ENCODE measurements at places on chromosomes 11 and 22.

GRCh38 chr11:67311556-67312082, 8.3 kb downstream of the SSH3 start:
- DNase-seq: no peak

DNA sequence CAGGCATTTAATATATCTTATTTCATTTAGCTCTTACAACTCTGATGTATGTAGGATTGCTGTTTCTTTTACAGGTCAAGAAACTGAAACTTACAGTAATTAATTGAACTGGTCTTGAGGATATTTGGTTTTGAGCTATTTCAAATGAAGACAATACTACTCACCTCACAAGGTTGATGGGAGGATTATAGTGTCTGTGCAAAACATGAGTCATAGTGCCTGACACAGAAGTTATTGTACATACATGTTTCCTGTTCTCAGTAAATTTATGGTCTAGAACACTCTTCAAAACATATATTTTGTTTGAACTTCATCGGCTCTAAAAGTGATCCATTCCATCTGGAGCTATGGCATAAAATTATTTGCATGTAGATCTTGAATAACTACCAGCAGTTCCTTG, 61.9 kb downstream of the CECR2 start:
- no peak for DNase-seq

- no peak for DNase-seq
Measured at GRCh38 chr11:93145390-93145915, 52.3 kb downstream of the SLC36A4 start.

GRCh38 chr11:396511-396947, 2.5 kb downstream of the PKP3 start:
- DNase-seq: no peak

DNA sequence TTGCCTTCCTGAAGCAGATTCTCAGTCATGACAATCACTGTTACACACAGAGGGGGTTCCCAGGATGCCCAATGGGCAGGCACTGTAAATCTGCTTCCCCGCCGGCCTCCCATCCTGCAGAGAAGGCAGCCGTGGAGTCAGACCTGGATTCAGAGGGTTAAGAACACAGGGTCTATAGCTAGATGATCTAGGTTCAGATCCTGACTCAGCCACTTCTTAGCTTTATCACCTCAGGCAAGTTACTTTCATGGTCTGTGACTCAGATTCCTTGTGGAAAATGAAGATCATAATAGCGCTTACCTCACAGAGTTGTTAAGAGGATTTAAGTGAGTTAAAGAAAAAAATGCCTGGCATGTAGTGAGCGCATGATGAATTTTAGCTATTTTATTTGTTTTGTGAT, 95.9 kb downstream of the TIMP3 start:
- no peak for DNase-seq

GRCh38 chr22:35604621-35605368, 12.3 kb downstream of the MB start:
- no peak for DNase-seq

DNA sequence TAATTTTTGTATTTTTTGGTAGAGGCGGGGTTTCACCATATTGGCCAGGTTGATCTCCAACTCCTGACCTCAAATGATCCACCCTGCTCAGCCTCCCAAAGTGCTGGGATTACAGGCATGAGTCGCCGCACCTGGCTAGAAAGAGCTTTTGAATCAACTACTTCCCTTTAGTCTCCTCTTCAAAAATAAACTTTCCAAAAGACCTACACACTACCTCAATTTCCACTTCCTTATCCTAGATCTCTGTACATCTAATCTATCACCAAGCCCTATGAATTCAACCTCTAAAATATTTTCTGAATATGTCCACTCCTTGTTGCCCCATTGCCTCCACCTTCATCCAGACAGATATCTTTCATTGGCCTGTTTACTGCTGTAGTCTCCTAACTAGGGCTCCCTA, 13.1 kb upstream of the DDX6 start:
- no peak for DNase-seq

DNA sequence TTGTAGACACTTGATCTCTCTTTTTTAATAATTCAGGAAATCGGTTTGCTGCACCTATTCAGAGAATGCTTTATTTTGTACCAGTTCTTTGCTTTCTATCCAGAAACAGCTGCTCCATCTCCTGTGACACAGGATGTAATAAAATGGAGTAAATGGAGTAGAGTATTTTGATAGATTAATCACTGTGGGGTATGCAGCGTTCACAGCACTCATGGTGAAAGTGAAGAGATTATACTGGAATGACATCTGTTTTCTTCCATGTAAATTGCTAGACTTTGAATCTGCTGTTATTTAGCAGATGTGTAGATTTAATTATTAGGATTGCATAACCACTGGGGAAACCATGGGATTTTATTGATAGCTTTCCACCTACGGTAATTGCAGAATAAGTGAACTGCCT, 227.3 kb upstream of the ARHGAP42 start:
- no peak for DNase-seq

GRCh38 chr11:118305726-118306125, 1.2 kb downstream of the CD3E start:
- no peak for DNase-seq

GRCh38 chr22:32591620-32592019, 117.0 kb downstream of the FBXO7 start:
- no peak for DNase-seq

DNA sequence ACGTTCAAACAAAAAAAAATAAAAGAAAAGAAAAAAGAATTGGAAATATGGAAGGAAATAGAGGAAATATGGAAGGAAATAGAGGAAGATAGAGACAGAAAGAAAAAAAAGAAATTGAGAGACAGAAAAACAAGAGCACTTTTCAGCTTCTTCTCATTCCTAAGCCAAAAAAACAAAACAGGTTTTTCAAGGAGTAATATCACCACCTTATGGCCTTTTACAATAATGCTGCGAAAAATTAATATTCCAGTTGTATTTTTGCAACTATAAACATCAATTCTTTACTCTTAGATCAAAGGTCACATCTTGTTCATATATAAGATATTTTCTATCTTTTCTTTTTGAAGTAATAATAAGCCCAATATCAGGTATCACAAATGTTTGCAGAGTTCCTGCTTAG, 328.3 kb downstream of the FAT3 start:
- DNase-seq: no peak

DNA sequence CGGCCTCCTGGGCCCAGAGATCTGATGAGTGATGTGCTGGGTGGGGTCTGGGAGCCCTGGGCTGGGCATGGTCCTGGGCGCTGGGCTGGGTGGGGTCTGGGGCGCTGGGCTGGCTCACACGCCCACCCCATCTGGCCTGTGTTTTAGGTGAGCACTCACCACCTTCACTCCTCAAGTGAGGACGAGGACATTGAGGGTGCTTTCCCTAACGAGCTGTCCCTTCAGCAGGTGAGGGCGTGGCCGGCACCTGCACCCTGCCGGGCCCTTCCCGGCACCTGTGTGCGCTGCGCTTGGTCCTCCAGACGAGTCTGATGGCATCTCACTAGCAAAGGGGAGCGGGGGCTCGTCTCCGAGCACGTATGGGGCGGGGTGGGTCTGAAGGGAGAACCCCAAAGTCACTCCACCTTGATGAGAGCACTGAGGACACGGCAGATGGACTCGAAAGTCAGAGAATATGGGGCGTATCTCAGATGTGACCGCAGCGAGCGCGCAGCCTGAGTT, 37.9 kb downstream of the SBF1 start:
- no peak for DNase-seq

- DNase-seq: no peak
Measured at GRCh38 chr22:40363059-40363458, 7.3 kb upstream of the SGSM3 start.

GRCh38 chr11:118106789-118107335, 20.1 kb upstream of the SMIM35 start:
- no peak for DNase-seq

- no peak for DNase-seq
Measured at GRCh38 chr11:90220391-90220790, 2.5 kb downstream of the CHORDC1 start.

- no peak for DNase-seq
Measured at GRCh38 chr11:85114786-85115185, 512.4 kb downstream of the DLG2 start.

DNA sequence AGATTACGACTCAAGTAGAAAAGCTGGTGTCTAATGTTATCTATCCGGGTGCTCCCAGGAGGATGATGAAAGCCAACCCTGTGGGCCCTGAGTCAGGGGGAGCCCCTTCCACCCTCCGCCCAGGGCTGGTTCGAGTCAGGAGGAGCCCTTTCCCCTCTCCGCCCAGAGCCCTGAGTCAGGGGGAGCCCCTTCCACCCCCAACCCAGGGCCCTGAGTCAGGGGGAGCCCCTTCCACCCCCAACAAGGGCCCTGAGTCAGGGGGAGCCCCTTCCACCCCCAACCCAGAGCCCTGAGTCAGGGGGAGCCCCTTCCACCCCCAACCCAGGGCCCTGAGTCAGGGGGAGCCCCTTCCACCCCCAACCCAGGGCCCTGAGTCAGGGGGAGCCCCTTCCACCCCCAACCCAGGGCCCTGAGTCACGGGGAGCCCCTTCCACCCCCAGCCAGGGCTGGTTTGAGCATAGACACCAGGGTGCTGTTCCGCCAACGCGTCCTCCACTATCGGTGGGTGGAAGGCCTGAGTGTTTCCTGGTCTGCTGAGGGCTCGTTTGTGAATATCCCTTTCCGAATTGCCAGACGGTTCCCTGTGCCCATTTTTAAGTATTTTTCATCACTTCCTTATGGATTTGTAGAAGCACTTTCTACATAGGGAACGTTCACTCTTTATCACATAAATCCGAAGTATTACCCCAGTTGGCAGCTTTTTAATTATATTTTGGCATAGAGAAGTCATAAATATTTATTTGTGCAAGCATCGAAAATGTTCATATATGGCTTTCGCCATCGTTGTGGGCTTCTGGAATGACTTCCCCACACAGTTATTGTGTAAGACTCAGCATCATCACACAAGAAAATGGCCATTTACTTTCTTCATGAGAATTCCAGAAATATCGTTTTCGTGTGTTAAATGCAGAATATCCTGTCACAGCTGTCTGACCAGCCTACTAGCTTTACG, 380.6 kb downstream of the BRD1 start:
- no peak for DNase-seq

- DNase-seq: no peak
Measured at GRCh38 chr11:67489885-67490726, 7.3 kb downstream of the AIP start.

- no peak for DNase-seq
Measured at GRCh38 chr11:8325591-8326304, 62.1 kb upstream of the LMO1 start.

GRCh38 chr22:50257451-50258360, 3.8 kb downstream of the MAPK12 start:
- no peak for DNase-seq

DNA sequence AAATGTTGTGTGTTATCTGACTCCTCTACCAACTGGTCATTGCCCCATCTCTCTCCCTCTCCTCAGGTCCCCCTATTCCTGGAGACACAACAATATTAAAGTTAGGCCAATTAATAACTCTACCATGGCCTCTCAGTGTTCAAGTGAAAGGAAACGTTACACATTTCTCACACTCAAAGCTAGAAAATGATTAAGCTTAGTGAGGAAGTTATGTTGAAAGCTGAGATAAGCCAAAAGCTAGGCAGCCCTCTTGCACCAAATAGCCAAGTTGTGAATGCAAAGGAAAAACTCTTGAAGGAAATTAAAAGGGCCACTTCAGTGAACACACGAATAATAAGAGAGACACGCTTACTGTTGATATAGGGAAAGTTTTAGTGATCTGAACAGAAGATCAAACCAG, 6.9 kb downstream of the DLG2 start:
- no peak for DNase-seq

- peak; percentile 18 for DNase-seq
Measured at GRCh38 chr11:36564376-36565030, 3.3 kb upstream of the RAG1 start.

DNA sequence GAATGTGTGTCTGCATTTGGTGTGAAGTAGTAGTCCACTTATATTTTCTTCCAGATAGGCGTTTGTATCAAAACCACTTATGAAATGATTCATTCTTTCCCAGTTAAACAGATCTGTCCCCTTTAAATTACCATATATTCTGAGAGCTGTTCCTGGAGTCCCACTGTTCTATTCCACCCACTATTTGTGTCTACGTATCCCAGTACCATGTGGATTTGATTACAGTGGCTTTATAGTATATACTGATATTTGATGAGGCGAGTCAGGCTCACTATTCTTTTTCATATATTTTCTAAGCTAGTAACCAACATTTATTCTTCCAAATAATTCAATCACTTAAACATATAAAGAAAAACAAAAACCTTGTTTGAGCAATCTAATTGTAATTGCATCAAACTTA, 81.9 kb upstream of the RASSF10 start:
- no peak for DNase-seq

DNA sequence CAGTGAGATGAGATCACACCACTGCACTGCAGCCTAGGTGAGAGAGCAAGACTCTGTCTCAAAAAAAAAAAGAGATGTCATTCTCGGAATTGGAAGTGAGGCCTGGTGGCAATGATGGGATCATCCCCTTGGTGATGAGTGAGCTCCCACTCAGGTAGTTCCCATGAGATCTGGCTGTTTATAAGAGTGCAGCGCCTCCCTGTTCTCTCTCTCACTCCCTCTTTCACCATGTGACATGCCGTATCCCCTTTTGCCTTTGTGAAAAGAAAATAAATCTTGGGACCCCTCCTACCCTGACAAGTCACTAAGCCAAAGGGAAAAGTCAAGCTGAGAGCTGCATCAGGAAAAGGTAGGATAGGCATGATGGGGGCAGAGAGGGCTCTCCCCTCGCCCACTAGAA, 28.8 kb downstream of the ZNF70 start:
- no peak for DNase-seq
